ENCODE measurements at places on chromosomes 4 and X. TPM values are rescaled to one million over a fixed set of nuclear protein-coding genes. Genes with fewer than 3 reads are reported as not detected.

HNRNPD gene
- 151 TPM for total RNA-seq

NSG1 gene
- 3.0 TPM for total RNA-seq

OTUD6A gene
- total RNA-seq: not detected

NUDT10 gene
- not detected for total RNA-seq

SUPT20HL2 gene
- total RNA-seq: not detected

TMEM154 gene
- 5.4 TPM for total RNA-seq

SPANXN4 gene
- not detected for total RNA-seq

SMIM43 gene
- total RNA-seq: not detected

PCDH11X gene
- total RNA-seq: 0.06 TPM

MAGEB17 gene
- total RNA-seq: not detected

TXK gene
- 1.8 TPM for total RNA-seq

SSX4B gene
- total RNA-seq: not detected

MND1 gene
- 2.5 TPM for total RNA-seq

HGFAC gene
- total RNA-seq: not detected

Measured in left colon (tissue), 2 donors.